ENCODE measurements at places on chromosomes 4 and X. TPM values are rescaled to one million over a fixed set of nuclear protein-coding genes. Genes with fewer than 3 reads are reported as not detected.

DNA sequence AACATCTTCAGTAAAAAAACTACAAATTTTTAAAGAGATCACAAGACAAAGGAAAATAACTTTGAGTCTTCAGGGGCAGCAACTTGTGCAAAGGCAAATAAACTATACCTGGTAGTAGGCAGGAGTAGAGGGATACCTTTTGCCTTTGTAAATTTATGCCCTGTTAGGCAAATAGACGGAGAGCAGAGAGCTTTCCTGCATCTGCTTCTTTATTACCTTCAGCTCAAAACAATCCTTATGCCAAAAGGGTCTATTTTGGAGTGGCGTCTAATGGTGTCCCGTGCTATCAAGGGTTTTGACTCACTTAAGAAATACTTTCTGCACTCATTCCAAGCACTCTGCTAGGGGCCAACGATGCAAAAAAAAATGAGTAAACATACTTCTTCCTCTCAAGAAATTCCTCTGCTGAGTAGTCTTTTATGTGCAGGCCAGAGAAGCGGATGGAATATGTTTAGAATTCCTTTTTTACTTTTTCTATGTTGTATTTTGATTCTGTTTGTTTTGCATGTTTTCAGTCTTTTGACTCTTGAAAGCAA lies 131.9 kb downstream of the ANXA5 start:
- no peak for DNase-seq

The ADH7 gene
- not detected for polyA plus RNA-seq

DNA sequence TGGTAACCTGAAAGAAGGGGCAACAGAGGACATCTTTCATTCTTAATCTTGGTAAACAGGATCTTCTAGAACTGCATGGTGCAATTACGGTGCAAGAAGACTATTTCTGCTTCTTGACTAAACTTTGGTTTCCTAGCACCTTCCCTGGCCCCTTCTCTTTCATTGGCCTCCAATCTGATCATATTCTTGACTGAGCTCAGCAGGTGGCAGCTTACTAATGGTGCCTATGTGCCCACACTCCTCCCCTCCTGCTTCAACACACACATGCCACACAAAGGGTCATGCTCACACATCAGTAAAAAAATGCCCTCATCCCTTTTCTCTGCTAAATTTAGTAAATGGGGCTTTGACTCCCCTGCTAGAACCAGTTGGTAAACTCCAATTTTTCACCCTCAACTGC lies 400.5 kb upstream of the MAOA start:
- no peak for DNase-seq

DNA sequence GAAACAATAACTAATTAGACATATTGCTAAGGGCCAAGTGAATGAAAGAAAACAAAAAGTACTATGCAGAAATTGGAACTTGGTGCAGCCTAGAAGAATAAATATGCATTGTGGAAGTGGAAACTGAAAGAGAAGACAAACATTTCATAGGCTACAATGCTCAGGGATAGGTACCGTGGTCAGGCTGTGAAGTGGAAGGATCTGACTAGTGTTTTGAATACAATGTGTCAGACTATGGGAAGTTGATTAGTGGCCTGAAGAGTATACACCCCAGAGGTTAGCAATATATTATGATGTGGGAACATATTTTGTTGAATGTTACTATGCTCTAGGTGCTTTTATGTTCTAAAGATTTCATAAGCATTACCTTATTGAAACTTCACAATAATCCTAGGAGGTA lies 36.8 kb downstream of the GPRIN3 start:
- no peak for DNase-seq
